ENCODE measurements at places on chromosomes 6 and 20.

GRCh38 chr20:695165-695866 is 19.7 kb upstream of the SCRT2 start:
- no peak for DNase-seq

DNA sequence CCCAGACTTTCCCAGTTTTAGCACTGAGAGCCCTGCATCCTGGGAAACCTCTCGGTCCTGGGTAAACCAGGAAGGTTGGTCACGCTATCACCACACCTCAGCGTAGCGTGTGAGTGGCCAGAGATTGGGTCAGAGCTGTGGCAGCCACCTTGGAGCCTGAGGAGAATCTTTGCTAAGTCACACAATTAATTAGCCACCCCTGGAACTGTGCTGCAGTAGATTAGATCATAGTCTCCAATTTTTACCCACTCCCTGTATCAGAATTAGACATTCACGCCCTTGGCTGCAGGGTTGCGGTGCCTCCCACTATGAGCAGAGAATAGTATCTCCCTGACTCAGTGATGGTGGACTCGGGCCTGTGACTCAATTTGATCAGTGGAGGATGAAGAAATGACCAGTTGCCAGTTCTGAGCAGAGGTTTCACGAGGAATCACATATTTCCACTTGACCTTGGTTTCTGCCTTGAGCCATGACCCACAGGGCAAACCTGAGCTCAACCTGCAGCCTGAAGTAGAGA is 6.0 kb upstream of the PTGIS start:
- DNase-seq: no peak

DNA sequence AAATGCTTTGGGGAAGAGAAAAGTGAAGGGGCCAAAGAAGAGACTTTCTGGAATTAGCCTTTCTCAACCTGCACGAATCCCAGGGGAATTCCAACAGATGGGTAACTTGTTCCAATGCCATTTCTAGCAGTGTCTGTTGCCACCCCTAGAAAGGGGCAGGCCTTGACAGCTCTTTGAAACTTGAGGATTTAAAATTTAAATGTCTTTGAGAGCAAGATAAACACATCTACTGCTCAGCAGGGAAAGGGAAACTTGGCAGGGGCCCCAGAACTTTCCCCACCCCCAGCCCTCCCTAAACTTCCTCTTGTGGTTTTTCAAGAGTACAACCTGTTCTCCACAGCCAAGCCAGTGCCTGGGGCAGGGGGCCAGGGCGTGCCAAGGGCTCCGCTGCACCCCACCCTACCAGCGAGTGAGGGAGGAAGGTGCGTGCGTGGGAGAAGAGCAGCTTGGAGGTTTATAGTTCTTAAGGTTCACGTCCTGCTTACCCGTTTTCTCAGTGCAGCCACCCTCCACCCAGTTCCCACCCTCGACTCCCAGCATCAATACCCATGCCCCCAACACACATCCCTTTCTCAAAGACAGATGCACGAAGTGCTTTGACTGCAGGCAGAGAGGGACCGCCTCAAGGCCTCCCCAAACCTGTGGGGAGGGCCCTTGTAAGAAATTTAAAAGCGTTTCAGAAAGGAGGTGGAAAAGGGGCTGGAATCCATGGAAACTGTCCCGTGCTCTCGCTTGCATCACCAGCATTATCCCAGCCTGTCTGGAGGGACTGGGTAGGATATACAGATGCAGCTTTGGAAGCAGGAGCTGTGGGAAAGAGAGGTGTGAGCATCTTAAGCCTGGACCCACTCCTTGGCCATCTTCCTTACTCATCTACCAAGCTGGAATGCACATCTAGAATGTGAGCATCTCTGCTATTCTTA is 4.5 kb upstream of the TAF8 start:
- peak; percentile 76 for DNase-seq

- no peak for DNase-seq
Observed at GRCh38 chr6:11374036-11375010, 141.9 kb upstream of the NEDD9 start.

- DNase-seq: no peak
Observed at GRCh38 chr6:139655783-139656705, 281.6 kb upstream of the CITED2 start.

- peak; percentile 17 for DNase-seq
Observed at GRCh38 chr6:89828988-89829471, 650 bp upstream of the CASP8AP2 start.

DNA sequence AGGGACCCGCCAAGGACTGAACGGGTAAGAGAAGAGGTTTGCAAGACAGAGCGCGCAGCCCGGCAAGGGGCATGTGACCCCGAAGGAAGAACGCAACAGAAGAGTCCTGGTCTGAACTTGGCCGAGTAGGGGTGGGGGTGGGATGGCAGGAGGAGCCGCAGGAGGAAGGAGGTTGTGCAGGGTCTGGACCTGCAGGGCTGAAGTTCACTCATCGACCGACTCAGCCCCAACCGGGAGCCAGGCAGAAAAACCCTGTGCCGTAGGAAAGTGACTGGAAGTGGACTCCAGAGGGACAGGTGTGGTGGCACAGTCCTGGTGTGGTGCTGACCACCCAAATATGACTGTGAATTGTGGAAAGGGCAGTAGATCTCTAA is 15.2 kb downstream of the ADISSP start:
- no peak for DNase-seq

GRCh38 chr6:96157018-96157565 is 141.3 kb downstream of the FUT9 start:
- no peak for DNase-seq

- DNase-seq: no peak
Observed at GRCh38 chr6:28980137-28980851, 24.8 kb downstream of the ZNF311 start.

DNA sequence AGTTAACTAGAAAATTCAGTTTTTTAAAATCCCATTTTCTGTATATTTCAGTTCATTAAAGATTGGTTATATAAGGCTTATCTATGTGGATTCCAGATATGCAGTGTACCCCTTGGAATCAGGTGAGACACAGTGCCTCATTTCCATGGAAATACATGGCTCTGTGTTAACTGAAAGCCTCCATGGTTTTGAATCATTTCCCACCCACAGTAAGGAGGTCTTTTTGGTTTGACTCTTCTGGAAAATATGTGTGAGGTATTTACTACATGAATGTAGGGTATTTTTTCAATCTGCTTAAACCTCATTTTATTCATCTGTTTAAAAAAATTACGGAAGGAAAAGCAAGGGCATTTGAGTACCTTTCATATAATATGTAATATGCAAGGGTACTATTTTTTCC is 25.5 kb downstream of the RNF144B start:
- DNase-seq: no peak

GRCh38 chr6:27542485-27542884 is 69.6 kb upstream of the ZNF184 start:
- no peak for DNase-seq

DNA sequence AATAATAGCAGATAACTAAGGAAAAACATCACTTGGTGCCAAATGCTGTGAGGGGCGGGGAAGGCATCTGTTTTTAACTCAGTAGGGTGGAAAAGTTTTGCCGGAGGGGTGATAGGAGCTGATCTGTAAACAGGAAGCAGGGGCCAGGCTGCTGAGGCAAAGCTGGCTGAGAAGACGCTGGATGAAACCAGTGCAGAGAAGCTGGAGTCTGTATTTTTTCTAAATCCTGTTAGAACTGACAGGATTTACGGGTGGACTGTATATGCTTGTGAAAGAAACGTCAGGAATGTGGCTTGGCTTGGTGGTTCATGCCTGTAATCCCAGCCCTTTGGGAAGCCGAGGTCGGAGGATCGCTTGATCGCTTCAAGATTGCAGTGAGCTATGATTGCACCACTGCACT is 5.6 kb downstream of the PCMTD2 start:
- no peak for DNase-seq

GRCh38 chr20:50371878-50372769 is 138.1 kb upstream of the PTPN1 start:
- no peak for DNase-seq

- no peak for DNase-seq
Observed at GRCh38 chr6:22917344-22917743, 348.0 kb downstream of the HDGFL1 start.

DNA sequence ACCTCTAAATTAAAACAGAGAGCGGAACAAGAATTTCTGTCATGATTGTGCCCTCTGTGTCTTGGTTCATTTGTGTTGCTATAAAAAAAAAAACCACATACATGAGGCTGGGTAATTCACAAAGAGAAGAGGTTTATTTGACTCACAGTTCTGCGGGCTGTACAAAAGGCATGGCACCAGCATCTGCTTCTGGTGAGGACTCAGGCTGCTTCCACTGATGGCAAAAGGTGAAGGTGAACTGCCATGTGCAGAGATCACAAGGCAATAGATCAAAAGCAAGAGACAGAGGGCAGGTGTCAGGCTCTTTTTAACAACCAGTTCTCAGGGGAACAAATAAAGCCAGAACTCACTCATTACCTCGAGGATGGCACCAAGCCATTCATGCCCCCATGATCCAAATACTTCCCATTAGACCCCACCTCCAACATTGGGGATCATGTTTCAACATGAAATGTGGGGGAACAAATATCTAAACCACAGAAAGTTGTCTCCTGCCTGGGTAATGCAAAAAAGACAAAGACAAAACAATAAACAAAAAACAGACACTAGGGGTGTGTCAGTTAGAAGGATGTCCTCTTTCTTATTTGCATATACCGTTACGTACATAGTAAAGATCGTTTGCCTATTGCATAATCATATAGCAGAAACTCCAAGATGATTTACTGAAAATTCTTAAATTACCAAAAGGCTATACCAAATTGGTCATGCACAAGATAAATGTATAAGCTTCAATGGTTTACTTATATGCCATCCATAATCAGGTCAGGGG is 17.0 kb downstream of the SERPINB9 start:
- DNase-seq: no peak

DNA sequence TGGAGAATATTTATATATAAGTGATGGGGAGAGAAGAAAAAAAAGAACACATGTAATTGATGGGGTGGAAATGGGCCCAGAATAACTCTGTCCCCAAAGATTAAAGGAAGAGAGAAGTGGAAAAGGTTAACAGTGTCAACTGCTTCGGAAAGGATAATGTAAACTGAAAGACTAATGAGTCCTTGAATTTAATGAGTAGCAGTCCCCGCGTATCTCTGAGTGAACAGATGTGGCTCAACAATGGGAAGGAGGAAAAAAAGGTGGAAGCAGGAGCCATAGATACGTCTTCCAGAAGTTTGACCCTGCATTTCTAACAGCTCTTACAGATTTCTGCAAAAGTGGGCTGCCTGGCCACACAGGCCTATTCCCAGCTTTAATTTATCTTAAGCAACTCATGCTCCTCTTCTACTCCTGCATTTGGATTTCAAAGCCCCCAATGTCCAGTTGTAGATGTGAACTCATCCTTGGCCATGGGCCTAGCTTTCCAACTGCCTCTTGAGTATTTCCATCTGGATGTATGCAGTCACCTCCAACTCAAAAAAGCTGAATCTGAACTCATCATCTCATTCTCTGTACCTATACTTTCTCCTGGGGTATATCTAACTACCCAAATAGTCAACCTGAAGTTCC is 61.3 kb downstream of the DST start:
- DNase-seq: no peak

- no peak for DNase-seq
Observed at GRCh38 chr6:85252552-85252951, 197.3 kb upstream of the NT5E start.

DNA sequence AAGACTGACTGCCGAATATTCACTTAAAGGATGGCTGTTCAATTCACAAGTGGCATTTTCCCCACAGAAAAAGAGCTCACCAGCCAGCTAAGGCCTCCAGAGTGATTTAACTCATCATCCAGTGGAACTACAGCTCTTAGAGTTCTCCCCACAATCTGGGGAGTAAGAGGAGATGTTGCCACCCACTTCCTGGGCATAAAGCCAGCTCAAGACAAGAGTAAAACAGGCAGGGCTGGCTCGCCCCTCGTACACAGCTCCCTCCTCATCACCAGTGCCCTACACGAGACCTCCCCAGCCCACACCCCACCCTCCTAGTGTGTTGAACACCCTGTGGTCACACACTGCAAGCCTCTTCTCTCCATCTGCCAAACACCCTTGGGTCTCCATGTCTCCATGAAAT is 47.2 kb upstream of the IPCEF1 start:
- no peak for DNase-seq

DNA sequence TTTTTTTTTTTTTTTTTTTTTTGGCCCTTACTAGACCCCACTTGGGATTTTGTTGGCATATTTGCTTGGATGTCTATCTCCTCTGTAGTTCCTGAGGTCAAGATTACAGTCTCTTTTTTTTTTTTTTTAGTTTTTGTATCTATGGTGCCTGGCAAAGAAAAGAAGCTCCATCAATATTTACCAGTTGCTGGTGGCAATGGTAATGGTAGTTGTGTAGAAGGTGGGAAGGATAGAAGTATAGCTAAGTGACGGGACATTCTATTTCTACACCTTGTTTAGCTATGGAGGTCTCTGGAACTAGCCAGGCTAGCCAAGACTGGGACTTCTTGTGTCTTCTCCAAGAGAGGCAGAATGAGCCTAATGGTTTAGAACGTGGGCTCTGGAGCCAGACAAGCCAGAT is 42.2 kb upstream of the TNFAIP3 start:
- no peak for DNase-seq

DNA sequence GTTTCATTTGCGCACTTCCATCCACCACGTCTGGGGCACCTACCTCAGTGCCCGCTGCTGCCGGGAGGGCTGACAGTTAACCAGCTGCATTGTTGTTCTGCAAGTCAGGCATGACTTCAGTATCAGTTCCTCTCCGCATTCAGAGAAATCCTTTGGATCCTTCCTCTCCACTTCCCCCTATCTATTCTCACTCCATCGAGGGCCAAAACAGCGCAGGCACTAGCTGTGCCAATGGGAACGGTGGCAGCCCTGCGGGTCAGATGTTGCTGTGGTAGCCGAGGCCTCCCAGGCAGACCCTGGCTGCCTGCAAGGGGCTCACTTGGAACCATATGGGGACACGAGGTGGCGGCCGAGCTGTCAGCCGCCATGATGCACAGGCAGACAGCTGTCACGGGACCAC is 64.2 kb upstream of the INSM1 start:
- DNase-seq: no peak

- no peak for DNase-seq
Observed at GRCh38 chr6:7644417-7644816, 54.4 kb downstream of the SNRNP48 start.

DNA sequence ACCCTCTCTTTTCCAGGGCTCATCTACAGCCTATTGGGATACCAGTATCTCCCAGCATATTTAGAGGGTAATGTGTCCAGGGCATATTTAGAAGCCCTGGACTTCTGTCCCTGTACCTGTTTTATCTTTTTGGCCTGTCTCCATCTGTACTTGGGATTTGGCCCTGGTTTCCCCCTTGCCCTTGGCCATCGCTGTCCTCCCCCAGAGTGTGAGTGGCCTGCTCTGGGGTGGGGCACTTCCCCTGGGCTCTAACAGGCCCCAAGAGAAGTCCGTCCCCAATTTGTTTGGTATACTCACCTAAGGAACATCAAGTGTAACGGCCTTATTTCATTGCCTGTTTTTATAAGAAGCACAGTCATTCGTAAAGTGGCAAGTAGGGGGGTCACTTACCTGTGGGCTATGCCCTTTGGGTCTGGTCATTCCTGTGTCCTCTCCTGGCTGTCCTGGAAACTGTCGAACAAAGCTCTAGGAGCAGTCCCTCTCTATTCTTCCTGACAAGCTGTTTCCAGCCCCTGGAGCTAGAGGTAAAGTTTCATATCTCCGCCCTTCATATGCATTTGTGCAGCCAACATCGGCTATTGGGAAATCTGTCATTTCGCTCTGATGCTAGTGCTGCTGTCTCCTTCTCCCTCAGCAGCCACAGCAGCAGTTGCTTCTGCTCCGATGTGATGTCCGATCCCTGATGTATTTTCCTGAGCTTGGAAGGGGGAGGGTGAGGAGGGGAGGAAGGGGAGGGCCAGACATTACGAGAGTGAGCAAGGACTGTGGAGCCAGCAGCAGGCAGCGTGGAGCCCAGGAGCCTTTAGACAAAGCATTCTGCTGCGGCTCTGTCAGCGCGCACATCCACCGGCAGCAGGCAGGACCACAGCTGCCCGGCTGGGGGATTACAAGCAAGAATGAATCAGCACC is 83.4 kb downstream of the TCP11 start:
- no peak for DNase-seq

All from activated naive CD4-positive, alpha-beta T cell treated with anti-CD3 and anti-CD28 coated beads, Interleukin-2, amount 50 U/mL, for 16 hours (primary cell).